Natural killer cell (primary cell): ENCODE measurements at places on chromosomes 6 and 20. TPM values are rescaled to one million over a fixed set of nuclear protein-coding genes. Genes with fewer than 3 reads are reported as not detected.
A peak's percentile ranks its signal among the peaks of the same experiment; 100 is the strongest.

RAMACL gene
- total RNA-seq = 5.6 TPM

CST5 gene
- not detected for total RNA-seq

HDGFL1 gene
- not detected for total RNA-seq

VWA7 gene
- total RNA-seq = 4.7 TPM

HNF4A gene
- total RNA-seq = not detected

PPP1R14C gene
- not detected for total RNA-seq

PLTP gene
- 3.5 TPM for total RNA-seq

WFDC12 gene
- not detected for total RNA-seq

RBBP8NL gene
- total RNA-seq = not detected

HSPA12B gene
- total RNA-seq = not detected

DSE gene
- total RNA-seq = 9.6 TPM

CTCFL gene
- not detected for total RNA-seq

DNA sequence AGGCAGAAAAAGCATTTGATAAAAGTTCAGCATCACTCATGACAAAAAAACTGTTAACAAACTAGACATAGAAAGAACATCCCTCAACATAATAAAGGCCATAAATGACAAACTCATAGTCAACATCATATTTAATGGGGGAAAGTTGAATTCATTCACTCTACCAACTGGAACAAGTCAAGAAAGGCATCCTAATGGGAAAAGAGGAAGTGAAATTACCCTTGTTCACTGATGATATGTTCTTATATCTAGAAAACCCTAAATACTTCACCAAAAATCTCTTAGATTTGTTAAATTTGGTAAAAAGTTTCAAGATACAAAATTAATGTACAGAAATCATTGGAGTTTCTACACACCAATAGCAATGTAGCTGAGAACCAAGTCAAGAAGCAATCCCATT is 48.9 kb downstream of the GGTLC1 start:
- DNase-seq = no peak
- H3K27ac ChIP-seq = no peak overlapping the region

GRCh38 chr20:37335642-37336368 is 10.1 kb upstream of the SRC start:
- no peaks in the 10 kb centered on the region for H3K27me3 ChIP-seq
- no peak overlapping the region for H3K4me3 ChIP-seq
- H3K36me3 ChIP-seq = no peaks in the 10 kb centered on the region
- H3K4me1 ChIP-seq = peaks cover 37% of the 10 kb centered on the region
- H3K27ac ChIP-seq = peak overlapping the region; percentile 68
- DNase-seq = no peak

GRCh38 chr6:131768964-131769363 is 38.9 kb upstream of the ENPP1 start:
- H3K36me3 ChIP-seq = no peaks in the 10 kb centered on the region
- no peak for DNase-seq
- no peak overlapping the region for H3K4me3 ChIP-seq
- no peak overlapping the region for H3K27ac ChIP-seq

DNA sequence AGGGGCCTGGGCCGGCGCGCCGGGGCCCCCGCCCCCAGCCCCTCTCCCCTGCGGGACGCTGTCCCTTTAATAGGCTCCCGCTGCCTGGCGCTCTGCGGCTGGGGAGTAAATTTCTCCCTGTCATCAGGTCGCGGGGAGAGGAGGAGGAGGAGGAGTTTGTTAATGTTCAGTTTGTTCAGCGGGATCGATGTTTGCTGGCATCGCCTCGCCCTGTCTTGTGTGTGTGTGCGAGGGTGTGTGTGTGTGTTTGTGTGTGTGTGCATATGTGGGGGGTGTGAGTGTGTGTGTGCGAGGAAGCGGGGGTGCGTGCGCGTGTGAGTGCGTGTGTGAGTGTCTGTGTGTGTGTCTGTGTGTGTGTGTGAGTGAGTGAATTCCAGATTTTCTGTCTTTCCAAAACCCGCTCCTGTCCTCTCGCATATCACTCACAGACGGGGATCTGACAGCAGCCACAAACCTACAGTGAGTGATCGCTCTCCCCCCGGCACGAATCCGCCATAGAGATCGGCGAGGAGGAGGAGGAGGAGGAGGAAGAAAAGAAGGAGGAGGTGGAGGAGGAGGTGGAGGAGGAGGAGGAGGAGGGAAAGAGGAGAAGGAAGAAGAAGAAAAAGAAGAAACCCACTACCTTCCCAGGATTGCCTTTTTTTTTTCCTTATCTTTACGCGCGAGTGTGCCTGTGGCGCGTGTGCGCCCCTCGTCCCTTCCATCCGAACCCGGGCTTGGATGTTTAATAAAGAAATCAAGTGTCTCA is at the start of gene TSHZ2:
Gene TSHZ2 (plus strand): TSS at position 169 of the 748 bp plus-strand sequence. CDS start 936 bp downstream, outside the sequence.
- H3K27me3 ChIP-seq = peaks cover 7% of the 10 kb centered on the region
- no peaks in the 10 kb centered on the region for H3K36me3 ChIP-seq
- no peak within 1 kb of the TSS for H3K27ac ChIP-seq
- no peaks in the 10 kb centered on the region for H3K4me1 ChIP-seq
- no peak for DNase-seq
- peak within 1 kb of the TSS; percentile 1 for H3K4me3 ChIP-seq

GRCh38 chr6:23446469-23446967 is 679.5 kb upstream of the NRSN1 start:
- H3K27me3 ChIP-seq = no peaks in the 10 kb centered on the region
- H3K4me1 ChIP-seq = no peaks in the 10 kb centered on the region
- no peak for DNase-seq
- no peaks in the 10 kb centered on the region for H3K36me3 ChIP-seq
- no peak overlapping the region for H3K27ac ChIP-seq

DNA sequence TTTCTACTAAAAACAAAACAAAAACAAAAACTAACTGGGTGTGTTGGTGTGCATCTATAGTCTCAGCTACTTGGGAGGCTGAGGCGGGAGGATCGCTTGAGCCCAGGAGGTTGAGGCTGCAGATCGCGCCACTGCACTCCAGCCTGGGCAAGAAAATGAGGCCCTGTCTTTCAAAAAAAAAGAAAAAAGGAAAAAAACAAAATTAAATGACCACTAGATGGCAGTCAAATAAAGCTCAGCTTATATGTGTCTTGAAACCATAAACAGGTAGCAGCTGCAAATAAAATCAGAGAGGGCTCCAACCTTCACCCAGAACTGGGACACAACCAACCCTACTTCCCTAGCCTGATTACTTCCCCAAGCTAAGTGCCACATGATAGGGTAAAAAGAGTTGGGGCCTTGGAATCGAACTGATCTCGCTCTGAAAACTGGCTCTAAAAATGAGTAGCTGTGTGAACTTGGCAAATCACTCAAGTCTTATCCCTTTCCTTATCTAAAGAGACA is 67.1 kb upstream of the ADGRF4 start:
- peak; percentile 59 for DNase-seq
- H3K4me3 ChIP-seq = no peak overlapping the region
- peaks cover 12% of the 10 kb centered on the region for H3K4me1 ChIP-seq
- no peak overlapping the region for H3K27ac ChIP-seq

- no peaks in the 10 kb centered on the region for H3K27me3 ChIP-seq
- no peak overlapping the region for H3K27ac ChIP-seq
- no peak overlapping the region for H3K4me3 ChIP-seq
- DNase-seq = no peak
- no peaks in the 10 kb centered on the region for H3K36me3 ChIP-seq
These were observed 5.8 kb upstream of the HMGCLL1 start for GRCh38 chr6:55584654-55585354.

- no peaks in the 10 kb centered on the region for H3K4me1 ChIP-seq
- H3K4me3 ChIP-seq = no peak overlapping the region
- no peak for DNase-seq
- H3K27me3 ChIP-seq = no peaks in the 10 kb centered on the region
- H3K27ac ChIP-seq = no peak overlapping the region
- peaks cover 9% of the 10 kb centered on the region for H3K36me3 ChIP-seq
These were observed 21.1 kb downstream of the AHCY start for GRCh38 chr20:34282041-34282440.

DNA sequence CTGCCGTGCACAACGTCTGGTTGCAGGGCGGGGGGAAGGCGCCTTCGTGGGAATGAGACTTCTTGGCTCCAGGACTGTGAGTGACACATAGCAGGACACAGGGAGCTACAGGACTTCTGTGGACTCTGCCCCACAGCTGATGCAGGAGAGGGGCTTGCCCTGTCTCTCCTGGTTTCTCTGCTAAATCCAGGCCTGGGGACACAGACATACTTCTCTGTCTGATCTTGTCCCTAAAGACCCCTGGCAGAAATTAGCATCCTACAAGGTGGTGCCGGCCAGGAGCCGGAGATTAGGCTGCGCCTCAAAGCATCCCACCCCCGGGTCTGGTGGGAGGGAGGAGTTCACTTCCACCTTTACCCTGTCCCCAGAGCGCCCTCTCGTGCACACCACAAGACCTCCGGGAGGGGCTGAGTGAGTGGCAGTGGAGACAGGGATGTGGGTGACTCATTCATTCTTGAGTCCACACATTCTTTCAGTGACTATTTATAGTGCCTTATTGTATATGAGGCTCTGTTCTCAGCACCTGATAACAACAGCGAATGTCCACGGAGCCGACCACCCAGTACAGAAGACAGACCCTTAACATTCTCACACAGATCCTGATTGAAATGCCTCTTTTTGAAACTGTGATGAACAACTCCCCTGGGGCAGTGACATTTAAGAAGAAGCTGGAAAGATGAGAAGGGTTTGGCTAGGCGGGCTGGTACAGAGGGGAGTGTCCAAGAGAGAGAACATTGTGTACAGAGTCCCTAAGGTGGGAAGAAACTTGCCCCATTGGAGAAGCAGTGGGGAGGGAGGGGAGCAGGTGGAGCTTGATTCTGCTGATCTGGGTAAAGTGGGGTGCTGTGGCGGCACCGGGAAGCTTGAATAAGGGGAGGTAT is 39.0 kb downstream of the GMPR start:
- H3K27ac ChIP-seq = no peak overlapping the region
- H3K27me3 ChIP-seq = no peaks in the 10 kb centered on the region
- no peaks in the 10 kb centered on the region for H3K4me1 ChIP-seq
- H3K4me3 ChIP-seq = no peak overlapping the region

- no peaks in the 10 kb centered on the region for H3K27me3 ChIP-seq
- peak overlapping the region; percentile 41 for H3K27ac ChIP-seq
- no peak for DNase-seq
- peaks cover 16% of the 10 kb centered on the region for H3K4me1 ChIP-seq
- no peaks in the 10 kb centered on the region for H3K36me3 ChIP-seq
These were observed 13.6 kb downstream of the TGM2 start for GRCh38 chr20:38151455-38151854.

GRCh38 chr6:38364127-38364526 is 275.6 kb downstream of the BTBD9 start:
- no peak for DNase-seq
- H3K27ac ChIP-seq = no peak overlapping the region
- H3K27me3 ChIP-seq = no peaks in the 10 kb centered on the region
- no peaks in the 10 kb centered on the region for H3K36me3 ChIP-seq
- no peaks in the 10 kb centered on the region for H3K4me1 ChIP-seq

DNA sequence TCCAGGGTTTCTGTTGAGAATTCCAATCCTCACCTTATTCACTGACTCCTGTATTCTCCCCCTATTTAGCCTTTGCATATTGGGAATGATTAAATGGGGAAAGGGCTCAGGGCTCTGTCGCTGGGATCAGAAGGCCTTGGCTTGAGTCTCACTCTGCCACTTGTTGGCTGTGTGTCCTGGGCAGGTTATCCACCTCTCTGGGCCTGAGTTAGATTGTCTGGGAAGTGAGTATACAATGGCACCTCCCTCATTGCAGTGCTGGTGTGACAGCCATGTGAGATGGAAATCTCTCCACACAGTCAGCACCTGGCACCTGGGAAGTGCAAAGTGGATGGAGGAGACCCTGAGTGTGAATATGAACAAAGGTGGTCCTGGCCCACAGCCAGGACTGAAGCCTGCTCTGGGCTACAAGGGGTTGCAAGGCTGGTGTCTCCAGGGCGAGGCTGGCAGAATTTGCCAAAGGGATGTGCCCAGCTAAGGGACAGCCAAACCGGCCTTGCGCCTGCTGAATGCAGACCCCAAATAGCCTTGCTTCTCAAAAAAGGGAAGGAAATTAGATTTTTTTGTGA is 200.0 kb upstream of the PMEPA1 start:
- H3K27ac ChIP-seq = no peak overlapping the region
- H3K4me3 ChIP-seq = no peak overlapping the region
- H3K27me3 ChIP-seq = no peaks in the 10 kb centered on the region

DNA sequence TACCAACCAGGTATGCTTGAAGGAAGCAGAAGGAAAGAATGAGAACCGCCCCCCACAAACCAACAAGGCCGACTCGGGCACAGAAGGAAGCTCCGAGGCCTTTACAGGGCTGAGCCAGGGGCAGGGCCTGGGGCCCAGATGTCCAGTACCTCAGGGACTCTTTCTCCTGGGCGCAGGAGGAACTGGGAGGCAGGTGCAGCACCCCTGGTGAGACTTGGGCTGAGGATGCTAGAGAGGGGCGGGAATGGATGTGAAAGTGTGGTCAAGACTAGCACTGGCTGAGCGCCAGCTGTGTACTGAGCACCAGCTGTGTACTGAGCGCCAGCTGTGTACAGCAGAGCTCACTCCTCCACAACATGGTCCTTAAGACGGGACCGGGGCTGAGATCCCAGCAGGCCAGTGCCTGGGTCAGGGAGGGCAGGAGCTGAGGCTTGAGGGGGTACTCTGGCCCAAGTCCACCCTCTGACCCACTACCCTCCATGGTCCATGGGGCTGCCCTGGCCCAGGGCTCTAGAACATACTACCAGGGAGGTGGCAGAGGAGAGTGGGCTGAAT is 369.4 kb downstream of the TAF4 start:
- H3K36me3 ChIP-seq = no peaks in the 10 kb centered on the region
- DNase-seq = no peak
- H3K4me1 ChIP-seq = no peaks in the 10 kb centered on the region
- no peaks in the 10 kb centered on the region for H3K27me3 ChIP-seq

GRCh38 chr20:14958626-14959025 is 621.2 kb upstream of the FLRT3 start:
- H3K4me1 ChIP-seq = no peaks in the 10 kb centered on the region
- H3K4me3 ChIP-seq = no peak overlapping the region
- H3K27ac ChIP-seq = no peak overlapping the region
- no peaks in the 10 kb centered on the region for H3K36me3 ChIP-seq
- DNase-seq = no peak
- H3K27me3 ChIP-seq = no peaks in the 10 kb centered on the region
